ENCODE measurements at places on chromosomes 4 and X.

DNA sequence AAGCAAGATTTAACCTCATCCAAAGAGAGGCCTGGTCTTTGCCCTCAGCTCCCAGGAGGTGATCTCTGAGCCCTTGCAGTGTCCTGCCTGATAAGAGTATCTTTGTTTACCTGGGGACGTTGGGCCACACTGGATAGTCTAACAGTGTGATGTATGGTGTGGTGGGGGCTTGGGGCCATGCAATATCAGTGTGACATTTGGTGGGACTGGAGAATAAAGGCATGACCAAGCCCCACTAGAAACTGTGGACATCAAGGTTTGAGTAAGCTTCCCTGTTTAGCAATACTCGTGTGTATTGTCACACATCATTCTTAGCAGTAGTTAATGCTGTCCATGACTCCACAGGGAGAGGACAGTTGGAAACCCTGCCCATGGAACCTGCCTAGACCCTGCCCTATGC lies 34.4 kb downstream of the BBS12 start:
- DNase-seq, result no peak

DNA sequence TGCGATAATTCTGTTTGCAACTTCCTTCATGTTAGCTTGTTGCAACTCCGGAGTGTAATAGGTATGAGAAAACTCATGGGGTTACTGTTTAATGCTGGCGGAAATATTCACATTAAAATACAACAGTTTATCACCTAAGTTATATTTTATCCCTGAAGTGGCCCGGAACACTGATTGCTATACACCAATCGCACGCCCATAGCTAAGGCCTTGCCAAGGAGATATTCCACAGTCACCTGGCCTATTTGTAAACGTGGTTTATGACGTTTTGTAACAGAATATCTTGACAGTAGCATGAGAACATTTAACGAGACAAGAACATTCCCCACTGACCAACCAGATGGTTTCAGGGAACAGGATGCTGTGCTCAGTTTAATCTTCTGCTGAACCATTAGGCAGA lies 23.2 kb upstream of the FAM90A26 start:
- no peak for DNase-seq

DNA sequence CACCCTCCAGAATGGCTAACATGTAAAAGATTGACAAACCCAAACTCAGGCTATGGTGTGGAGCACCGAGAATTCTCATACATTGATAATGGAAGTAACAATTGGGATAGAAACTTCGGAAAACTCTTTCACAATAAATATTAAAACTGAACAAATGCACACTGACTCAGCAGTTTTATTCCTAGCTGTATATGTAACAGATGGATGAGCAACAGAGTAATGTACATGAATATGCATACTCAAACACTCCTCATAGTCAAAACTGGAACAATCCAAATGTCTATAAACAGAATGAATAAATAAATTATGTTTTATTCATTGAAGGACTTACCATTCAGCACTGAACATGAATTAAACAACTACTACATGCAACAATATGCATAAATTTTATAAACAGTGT lies 37.1 kb upstream of the PDE5A start:
- DNase-seq, result no peak

DNA sequence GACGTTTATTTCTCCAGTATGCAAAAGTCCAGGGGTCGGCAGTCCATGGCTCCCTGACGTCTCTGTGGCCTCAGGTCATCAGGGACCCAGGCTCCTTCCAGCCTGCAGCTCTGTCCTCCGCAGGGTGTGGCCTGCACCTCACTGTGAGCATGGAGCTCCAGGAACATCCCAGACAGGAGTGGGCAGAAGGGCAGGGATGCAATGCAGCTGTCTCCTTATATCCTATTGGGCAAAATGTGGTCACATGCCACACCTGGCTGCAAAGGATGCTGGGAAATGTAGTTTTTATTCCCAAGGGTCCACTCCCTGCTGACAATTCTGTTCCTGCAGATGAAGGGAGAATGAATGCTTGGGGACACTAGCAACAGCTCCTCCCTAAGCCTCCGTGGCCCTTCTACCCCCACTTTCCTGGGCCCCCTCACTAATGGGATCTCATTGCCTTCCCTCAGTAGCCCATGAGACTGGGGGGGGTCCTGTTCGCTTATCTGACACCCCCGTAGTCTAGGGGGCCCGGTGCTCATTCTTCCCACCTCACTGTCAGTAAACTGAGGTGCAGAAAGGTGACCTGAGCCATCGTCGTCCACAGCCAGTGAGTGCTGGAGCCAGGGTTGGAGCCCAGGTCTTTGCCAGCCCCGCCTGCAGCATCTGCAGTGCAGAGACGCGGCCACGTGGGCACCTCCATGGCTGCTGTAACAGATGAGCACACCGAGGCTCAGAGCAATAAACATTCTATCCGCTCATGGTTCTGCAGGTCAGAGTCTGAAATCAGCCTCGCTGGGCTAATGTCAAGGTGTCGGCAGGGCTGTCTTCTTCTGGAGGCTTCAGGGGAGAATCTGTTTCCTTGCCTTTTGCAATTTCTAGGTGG lies 5.9 kb upstream of the GRPEL1 start:
- DNase-seq, result peak; percentile 76

DNA sequence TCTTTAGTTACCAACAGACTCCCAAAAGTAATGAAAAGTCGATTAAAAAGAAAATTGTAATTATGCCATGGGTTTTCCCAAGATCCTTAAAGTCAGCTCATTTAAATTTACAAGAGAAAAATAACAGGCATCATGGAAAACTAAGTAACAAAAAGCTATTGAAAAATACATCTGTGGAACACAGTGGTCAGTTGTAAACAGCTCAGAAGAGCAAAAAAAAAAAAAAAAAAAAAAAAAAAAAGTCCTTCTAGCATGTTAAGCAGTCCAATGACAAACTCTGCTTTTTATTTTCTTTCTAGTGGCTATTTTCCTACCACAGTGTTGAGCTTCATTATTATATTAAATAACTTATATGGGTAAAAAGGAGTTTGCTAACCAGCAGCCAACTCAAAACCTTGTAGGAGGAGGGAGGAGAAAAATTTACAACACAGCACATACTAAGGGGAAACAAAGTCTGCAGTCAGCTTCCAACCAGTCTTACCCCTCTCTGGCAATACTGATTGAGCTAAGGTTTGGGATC lies 44.9 kb downstream of the RASGEF1B start:
- DNase-seq, result no peak
